Activated naive CD8-positive, alpha-beta T cell treated with anti-CD3 and anti-CD28 coated beads for 36 hours (primary cell): ENCODE measurements at places on chromosomes 7 and 10. TPM values are rescaled to one million over a fixed set of nuclear protein-coding genes. Genes with fewer than 3 reads are reported as not detected.

- DNase-seq: no peak
Measured at GRCh38 chr7:37524797-37525196, 76.1 kb upstream of the ELMO1 start.

FRMPD2 gene
- not detected for total RNA-seq

CYP3A7 gene
- total RNA-seq: not detected

ALOX5 gene
- 0.62 TPM for total RNA-seq

- no peak for DNase-seq
Measured at GRCh38 chr7:66333443-66333842, 128.3 kb downstream of the TPST1 start.

DNA sequence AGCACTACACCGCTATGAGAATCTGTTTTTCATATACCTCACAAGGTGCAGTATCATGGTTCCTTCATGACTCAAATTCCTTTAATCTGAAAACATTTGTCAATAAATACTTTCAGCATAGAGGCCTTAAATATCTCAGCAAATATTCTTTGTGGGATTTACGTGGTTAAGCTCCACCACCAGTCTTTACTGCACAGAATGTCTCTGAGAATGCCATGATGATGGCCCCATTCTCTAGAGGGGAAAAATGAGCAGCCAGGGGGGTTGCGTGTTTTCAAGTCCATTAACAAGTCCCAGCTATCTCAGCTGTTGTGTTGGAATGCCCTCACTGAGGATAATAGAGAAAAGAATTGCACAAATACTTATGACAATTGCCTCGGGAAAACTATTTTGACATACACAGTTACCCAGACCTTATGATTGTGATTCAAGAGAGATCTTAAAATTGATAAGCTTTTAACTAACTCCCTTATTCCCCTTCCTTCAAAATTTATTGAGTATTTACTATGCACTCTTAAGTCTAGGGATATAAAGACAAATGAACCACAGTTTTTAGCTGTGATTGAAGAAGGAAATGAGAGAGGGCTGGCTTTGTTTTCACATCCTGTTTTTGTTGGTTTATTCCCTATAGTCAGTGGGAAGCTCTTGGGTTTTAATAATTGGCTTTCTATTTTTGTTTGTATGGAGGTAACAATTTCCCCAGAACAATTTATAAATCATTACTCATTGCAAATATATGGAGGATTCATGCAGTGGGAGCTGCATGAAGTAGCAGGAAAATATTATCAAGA, 176.5 kb upstream of the VWC2 start:
- no peak for DNase-seq

FANK1 gene
- 1.1 TPM for total RNA-seq

GRCh38 chr7:134470864-134471263, 12.0 kb upstream of the AKR1B1 start:
- no peak for DNase-seq

GRCh38 chr10:98104125-98104524, 30.3 kb upstream of the R3HCC1L start:
- DNase-seq: no peak
